Cardiac muscle cell (in vitro differentiated cells and primary cell): ENCODE measurements at places on chromosomes 6 and 20. TPM values are rescaled to one million over a fixed set of nuclear protein-coding genes. Genes with fewer than 3 reads are reported as not detected.

GRCh38 chr6:32146687-32147086, 5.1 kb downstream of the PRRT1 start:
- DNase-seq = no peak
- H3K27ac ChIP-seq = peak overlapping the region; percentile 64
- H3K36me3 ChIP-seq = no peaks in the 10 kb centered on the region

DNA sequence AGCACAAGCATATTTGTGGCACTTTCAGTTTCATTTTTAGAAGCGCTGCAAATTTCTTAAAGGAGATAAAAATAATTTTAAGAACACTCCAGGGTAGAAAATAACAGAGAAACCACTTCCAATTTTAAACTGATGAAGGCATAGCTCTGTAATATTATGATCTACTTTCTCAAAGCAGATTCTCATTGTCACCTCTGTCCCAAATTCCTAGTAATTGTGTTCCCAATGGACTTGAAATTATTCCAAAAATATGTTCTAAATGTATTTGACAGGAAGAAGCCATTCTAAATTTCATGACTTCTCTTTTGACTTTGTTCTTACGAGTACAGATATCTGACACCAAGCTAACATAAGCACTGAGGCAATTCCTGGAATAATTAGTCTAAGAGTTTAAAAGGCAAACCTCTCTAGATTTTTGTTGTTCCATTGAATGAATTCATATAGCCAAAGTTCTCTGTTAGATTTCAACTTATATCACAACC, 140.2 kb upstream of the CARMIL1 start:
- DNase-seq = no peak
- no peak overlapping the region for H3K27ac ChIP-seq
- no peak overlapping the region for H3K4me3 ChIP-seq
- H3K4me1 ChIP-seq = peaks cover 3% of the 10 kb centered on the region

DNA sequence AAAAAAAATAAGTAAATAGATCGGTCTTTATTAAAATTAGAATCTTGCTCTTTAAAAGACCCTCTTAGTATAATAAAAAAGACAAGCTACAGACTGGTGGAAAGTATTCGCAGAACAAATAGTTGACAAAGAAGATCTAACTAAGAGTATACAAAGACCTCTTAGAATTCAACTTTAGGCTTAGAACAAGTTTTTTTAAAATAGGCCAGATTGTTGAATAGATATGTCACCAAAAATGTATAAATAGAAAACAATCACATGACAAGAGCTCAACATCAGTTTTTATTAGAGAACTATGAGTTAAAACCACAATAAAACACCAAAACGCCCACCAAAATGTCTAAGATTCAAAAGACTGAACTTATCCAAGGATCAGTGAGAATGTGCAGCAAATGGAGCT, 632.7 kb upstream of the PTCHD4 start:
- no peak overlapping the region for H3K27ac ChIP-seq
- H3K4me3 ChIP-seq = no peak overlapping the region
- DNase-seq = no peak
- H3K4me1 ChIP-seq = no peaks in the 10 kb centered on the region
- no peaks in the 10 kb centered on the region for H3K27me3 ChIP-seq

DNA sequence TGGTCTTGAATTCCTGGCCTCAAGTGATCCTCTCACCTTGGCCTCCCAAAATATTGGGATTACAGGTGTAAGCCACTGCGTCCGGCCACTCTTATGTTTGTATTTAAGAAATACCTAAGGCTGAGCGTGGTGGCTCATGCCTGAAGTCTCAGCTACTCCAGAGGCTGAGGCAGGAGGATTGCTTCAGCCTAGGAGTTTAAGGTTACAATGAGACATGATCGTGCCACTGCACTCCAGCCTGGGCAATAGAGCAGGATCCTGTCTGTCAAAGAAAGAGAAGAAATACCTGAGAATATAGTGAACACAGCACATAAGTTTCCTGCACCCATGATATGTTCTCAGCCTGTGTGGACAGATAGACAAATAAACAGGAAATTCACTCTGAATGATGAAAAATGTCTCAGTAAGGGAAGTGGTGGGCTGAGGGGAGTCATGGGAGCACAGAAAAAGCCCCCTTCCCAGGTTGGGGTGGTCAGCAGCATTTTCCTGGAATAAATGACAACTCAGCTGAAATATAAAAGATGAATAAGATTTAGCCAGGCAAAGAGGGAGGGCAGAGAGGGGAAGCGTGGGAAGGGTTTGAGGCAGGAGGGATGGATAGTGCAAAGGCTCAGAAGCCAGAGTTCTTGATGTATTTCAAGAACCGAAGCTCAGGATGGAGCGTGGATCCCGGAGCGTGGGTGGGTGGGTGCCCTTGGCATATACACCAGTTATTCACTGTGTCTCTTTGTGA, 13.8 kb upstream of the MMP9 start:
- H3K4me3 ChIP-seq = no peak overlapping the region
- DNase-seq = no peak
- H3K27ac ChIP-seq = no peak overlapping the region

GRCh38 chr20:7637184-7637583, 303.1 kb downstream of the HAO1 start:
- no peaks in the 10 kb centered on the region for H3K36me3 ChIP-seq
- H3K27ac ChIP-seq = no peak overlapping the region
- no peaks in the 10 kb centered on the region for H3K4me1 ChIP-seq

The KCNK15 gene
- total RNA-seq = 0.07 TPM in 1 of 2 replicates, not detected in the other

DNA sequence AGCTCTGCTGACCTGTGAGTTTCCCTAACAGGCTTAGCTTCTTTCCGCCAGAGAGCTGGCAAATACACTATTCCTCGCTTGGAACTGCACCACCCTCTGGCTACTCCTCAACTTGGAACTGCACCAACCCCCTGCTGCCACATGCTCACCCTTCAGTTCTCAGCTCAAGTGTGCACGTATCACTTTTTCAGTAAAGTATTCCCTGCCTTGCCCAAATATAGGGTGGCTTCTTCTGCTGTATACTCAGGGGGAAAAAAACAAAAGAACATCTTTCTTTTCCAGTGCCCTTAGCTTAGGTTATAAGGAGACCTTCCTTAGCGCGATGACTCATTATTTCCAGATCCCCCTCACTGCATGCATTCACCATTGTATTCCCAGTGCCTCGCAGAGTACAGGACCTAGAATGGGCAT, 21.2 kb downstream of the GNAS-AS1 start:
- H3K4me1 ChIP-seq = peaks cover 4% of the 10 kb centered on the region
- H3K36me3 ChIP-seq = no peaks in the 10 kb centered on the region
- no peak overlapping the region for H3K27ac ChIP-seq
- DNase-seq = peak; percentile 25
- H3K27me3 ChIP-seq = no peaks in the 10 kb centered on the region

DNA sequence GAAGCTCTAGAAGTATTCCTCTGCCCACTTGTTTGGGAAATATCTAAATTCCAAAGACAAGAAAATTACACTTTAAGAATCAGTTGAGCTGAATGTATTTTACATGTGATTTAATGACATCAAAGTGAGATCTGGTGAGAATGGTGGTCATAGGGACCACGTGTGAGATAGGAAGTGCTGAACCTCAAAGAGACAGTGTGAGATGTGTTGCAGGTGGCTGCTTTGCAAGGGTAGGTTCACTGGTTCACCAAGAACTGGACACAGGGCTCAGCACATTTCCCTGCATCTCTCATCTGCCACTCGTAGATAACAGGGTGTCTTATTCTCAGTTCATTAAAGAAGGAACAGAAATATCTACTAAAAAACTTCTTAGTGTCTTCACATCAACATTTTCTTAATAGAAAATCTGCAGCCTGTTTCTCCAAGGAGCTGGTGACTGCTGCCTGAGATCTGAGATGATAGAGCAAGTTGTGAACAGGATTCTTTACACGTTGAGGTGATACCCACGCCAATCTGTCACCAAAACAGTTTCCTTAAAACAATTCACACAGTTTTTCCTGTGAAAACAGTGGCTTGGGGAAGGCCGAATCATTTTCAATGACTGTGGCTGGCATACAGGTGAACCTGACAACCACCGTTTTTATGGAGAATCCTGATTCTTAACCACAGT, 7.2 kb downstream of the CCR6 start:
- no peaks in the 10 kb centered on the region for H3K4me1 ChIP-seq
- no peak for DNase-seq
- no peak overlapping the region for H3K27ac ChIP-seq
- no peaks in the 10 kb centered on the region for H3K36me3 ChIP-seq
- no peak overlapping the region for H3K4me3 ChIP-seq

DNA sequence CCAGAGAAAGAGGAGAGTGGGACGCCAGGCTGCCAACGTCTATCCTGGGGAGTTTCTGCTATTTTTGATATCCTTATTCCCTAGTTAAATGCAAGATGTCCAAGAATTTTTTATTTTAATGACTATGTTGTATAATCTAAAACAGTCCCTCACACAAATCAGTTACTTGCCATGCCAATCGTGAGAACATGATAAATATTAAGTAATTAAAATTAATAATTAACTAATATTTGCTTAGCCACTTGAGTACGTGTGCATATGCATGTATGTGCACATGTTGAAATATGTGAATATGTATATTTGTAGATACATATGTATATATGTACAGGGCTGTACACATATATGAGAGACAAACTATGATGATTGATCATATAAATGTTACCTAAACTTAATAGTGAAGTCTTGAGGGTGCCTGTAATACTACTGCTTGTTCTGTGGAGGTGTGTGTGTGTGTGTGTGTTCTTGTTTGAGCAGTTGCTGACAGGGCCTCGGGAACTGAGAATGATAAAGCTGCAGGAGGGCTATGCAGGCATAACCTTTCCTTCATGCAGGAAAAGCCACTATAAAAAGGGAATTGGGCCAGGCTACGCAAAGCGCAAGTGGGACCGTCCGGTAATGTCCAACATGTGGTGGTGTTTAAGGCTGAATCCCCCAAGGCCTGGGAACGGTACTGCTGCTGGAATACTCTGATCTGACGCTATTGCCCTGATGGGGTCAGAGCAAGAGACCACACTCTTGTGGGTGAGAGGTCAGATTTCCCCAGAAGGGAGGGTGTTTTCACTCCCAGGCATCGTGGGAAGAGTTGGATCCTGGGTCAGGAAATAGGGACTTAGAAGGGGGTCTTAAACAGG, 148.3 kb upstream of the TBX18 start:
- no peaks in the 10 kb centered on the region for H3K36me3 ChIP-seq
- no peaks in the 10 kb centered on the region for H3K4me1 ChIP-seq
- no peaks in the 10 kb centered on the region for H3K27me3 ChIP-seq
- no peak overlapping the region for H3K27ac ChIP-seq
- H3K4me3 ChIP-seq = no peak overlapping the region

DNA sequence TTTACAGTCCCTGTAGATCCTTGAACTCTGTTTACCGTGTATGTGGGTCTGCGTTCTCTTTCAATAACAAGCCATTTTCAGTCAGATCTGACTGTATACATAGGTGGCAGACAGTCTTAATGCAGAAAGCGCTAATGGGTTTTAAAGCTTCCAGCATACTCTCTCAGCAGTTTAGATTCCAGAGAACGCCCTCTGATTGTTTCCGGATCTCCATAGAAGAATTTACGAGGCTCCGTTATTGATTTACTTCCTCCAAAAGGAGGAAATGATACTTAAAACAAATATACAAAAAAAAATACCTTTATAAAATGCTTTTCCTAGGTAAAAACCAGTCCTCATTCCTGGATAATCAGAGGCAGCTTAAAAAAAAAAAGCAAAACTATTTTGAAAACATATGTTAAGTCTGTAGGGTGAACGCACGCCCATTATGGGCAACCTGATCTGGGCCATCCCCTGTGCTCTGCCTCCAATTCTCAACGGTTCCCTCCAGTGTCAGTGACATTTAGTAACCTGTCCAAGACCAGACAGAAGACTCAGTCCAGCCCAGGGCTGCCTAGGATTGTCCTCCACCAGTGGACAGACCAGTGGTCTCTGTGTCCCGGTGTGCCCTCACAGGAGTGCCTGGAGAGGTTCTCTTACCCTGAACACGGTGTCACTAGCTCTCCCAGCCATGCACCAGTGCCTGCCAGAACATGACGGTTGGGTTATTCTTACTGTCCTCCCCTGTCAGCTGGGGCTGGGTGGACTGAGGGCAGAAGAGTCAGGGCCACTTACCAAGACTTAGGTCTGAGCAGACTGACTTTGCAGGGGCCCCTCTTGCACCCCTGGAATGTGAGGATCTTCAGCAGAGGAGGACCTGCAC, 217.3 kb downstream of the ARID1B start:
- H3K4me1 ChIP-seq = peaks cover 11% of the 10 kb centered on the region
- H3K27ac ChIP-seq = no peak overlapping the region
- no peaks in the 10 kb centered on the region for H3K27me3 ChIP-seq
- no peak for DNase-seq

- no peaks in the 10 kb centered on the region for H3K36me3 ChIP-seq
- no peak for DNase-seq
These were observed 519.4 kb downstream of the CDKAL1 start for GRCh38 chr6:21053612-21054011.
